ENCODE measurements at places on chromosomes 4 and X. TPM values are rescaled to one million over a fixed set of nuclear protein-coding genes. Genes with fewer than 3 reads are reported as not detected.

Gene COL25A1
- 0.59 TPM for total RNA-seq

Gene CENPVL2
- total RNA-seq, result not detected

Gene MAGEA11
- not detected for total RNA-seq

Gene GAGE2A
- total RNA-seq, result not detected

Gene FGFBP1
- total RNA-seq, result 0.94 TPM

Gene ARMCX6
- total RNA-seq, result 18.9 TPM

Gene WDR17
- 0.63 TPM for total RNA-seq

Gene CACNA1F
- total RNA-seq, result 0.11 TPM

Gene REELD1
- total RNA-seq, result 0.71 TPM

Gene SERPINA7
- total RNA-seq, result not detected

Gene CWH43
- total RNA-seq, result not detected

Gene COX7B
- total RNA-seq, result 1,439 TPM

Gene ADAMTS3
- total RNA-seq, result 1.2 TPM

Gene RHOXF2
- total RNA-seq, result not detected

Gene GIMD1
- total RNA-seq, result not detected

Gene TIMM17B
- 56.5 TPM for total RNA-seq

Gene AKAP4
- not detected for total RNA-seq

Gene TMPRSS11F
- total RNA-seq, result not detected

Gene FGG
- total RNA-seq, result not detected

DNA sequence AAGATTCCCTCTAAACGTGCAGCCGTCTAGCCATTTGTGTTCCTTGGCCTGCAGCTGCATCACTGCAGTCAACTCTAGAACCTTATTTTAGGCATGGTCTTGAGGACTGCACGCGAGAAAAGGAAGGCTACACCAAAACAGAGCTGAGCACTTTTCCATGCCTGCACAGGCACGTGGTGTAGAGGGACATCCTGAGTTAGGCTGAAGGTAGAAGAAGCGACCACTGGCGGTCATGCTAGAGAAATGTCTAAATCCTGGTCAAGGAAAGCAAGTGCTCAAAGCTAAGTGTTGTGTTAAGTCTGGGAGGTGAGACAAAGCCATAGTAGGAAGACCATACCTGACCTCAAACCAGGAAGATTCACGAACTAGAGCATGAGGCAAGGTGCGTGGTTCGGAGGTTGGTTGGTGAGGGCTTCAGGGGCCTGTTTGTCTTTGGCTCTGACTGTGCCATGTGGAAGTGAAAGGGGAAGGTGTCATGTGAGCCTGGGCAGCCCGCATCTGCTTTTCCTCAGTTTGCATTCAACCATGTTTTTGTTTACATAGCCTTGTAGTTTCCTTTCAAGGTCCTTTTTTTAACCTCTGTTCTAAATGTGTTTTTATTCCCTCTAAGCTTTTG lies 203.8 kb downstream of the AASDH start:
- DNase-seq, result no peak

DNA sequence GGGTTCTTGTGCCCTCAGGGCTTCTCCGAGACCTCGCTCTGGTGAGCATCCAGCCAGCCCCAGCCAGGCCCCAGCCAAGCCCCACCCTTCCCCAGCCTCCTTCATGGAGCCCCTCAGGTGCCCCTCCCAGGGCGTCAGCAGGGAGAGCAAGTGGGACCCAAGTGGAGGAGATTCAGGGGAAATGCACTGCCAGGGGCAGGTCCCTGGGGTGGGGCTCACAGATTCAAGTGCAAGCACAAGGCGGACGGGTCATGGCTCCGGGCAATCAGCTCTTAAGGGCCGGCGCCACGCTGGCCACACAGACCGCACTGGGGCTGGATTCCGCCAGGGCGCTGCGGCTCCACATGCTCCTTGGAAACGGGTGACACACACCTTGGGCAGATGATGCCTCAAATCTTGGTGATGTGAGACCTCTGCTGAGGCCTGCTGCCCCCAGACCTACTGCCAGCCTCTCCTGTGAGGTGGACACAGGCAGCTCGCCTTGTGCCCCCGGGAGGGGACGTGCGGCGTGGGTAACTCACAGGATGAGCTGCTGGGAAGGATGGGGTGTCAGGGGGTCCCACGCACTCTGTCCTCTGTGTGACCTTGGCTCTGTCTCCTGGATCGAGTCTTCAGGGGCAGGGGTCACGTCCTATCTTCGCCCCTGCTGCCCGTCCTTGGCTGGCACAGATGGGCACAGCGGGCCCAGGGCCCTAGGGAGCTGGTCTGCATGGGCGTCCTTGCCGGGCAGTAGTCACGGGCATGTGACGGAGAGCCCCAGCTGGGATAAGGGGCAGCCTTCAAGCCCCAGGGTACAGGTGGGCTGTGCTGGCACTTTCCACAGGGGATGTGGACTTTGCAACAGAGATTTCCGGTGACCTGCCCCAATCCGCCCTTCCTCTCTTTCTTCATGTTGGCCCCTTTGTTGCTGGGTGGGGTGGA lies 17.1 kb downstream of the NAT8L start:
- no peak for DNase-seq

GRCh38 chr4:175542786-175543185 lies 269.3 kb downstream of the GPM6A start:
- no peak for DNase-seq

GRCh38 chr4:5098176-5098575 lies 46.9 kb downstream of the STK32B start:
- no peak for DNase-seq

DNA sequence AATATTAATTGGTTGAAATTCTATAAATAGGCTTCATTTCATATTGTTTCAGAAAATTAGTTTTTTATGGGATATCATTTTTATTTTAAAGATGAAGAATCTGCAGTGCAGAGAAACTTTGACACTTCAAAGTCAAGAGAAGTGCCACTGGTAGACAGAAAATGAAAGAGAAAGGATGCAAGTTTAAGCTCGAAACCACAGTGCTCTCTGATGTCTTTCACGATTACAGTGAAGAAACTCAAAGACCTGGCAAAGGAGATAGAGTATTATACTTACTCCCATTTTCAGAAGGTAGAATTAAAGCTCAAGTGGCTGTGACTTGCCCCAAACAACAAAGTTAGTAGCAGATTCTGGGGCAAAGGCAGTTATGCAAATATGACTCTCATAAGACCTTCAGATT lies 745.4 kb downstream of the TECRL start:
- DNase-seq, result no peak

- no peak for DNase-seq
Measured at GRCh38 chr4:53676402-53676871, 85.2 kb upstream of the LNX1 start.

- DNase-seq, result no peak
Measured at GRCh38 chrX:28321286-28321685, 266.0 kb upstream of the IL1RAPL1 start.

- DNase-seq, result no peak
Measured at GRCh38 chr4:150123087-150123486, 44.8 kb downstream of the DCLK2 start.

GRCh38 chrX:9746148-9746888 lies 19.3 kb downstream of the GPR143 start:
- DNase-seq, result no peak

DNA sequence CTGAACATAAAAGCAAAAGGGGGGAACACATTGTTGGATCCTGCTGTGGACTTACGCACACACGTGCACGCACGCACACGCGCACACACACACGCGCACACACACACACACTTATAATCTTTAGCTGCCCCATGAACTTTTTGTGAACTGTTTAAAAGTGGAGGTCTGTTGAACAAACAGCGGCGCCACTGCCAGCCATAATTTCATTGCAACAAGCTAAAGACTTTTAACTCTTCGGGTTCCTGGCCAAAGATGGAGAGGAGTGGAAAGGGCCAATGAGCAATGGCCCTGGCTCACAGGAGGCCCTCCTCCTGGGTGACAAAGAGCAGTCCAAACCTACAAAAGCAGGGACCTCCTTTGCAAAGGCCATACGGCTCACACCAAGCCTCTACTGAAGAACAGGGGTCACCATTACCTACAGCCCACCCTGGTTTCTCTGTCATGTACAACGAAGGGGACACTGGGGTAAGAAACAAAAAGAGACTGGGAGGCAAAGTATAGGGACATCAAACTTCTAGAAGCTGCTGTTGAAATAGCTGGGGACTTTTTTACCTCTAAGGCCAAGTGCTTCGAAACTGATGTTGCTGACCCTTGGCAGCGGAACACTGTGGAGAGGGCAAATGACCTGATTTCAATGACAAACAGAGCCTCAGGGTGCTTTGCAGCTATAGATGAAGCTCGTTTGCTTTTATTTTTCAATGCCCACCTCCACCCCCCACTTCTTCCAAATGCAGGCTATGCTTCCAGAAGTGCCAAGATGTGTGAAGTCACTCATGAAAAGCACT lies 16.7 kb downstream of the BCOR start:
- DNase-seq, result no peak

GRCh38 chrX:123860983-123861382 lies 1.1 kb downstream of the XIAP start:
- DNase-seq, result no peak

- DNase-seq, result no peak
Measured at GRCh38 chr4:110156442-110156841, 42.0 kb downstream of the ELOVL6 start.

GRCh38 chr4:135385830-135386581 lies 1184.4 kb upstream of the PABPC4L start:
- no peak for DNase-seq

DNA sequence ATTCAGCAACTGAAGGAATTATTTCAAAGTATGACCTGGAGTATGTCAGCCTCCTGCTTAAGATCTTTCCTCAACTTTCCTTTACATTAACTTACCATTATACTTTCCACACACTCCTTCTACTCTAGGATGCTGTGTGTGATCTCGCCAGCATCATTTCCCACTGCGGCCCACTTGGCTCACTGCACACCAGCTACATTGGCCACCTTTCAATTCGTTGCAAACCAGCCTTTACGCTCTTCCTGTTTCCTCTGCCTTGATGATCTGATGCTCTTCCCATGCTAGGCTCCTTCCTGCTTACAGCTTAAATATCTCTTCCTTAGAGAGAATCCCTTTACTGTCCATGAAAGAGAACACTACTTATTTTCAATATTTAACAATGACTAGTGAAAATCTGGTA lies 95.1 kb downstream of the GPM6A start:
- DNase-seq, result no peak

DNA sequence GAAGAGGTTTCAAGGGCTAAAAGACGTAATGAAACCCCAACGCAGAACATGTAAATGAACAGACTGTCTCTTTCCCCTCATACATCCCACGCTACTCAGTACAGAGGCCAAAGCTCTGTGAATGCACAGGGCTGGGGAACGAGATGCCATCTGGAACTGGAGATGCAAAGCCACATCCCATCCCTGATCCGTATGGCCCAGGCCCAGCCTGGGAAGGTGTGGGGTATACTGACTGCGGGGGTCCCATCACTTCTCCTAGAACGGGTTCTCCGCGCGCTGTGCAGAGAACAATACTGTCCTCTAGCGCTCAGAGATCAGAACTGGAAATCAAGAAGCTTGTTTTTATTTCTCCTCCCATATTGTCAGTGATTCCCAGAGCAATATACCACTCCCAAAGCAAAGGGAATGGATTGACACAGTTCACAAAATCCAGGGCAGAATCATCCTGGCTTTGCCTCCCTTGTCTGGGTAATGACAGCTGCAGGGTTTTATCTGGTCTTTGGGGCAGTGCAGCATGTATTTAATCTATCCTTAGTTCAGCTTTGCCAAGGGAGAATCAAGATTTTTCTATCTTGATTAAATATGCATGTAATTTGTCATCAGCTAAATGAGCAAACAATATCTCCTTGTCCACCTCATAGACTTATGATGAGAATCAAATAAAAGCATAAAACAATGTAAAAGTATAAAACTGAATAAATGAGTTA lies 47.3 kb upstream of the TLR3 start:
- DNase-seq, result no peak

DNA sequence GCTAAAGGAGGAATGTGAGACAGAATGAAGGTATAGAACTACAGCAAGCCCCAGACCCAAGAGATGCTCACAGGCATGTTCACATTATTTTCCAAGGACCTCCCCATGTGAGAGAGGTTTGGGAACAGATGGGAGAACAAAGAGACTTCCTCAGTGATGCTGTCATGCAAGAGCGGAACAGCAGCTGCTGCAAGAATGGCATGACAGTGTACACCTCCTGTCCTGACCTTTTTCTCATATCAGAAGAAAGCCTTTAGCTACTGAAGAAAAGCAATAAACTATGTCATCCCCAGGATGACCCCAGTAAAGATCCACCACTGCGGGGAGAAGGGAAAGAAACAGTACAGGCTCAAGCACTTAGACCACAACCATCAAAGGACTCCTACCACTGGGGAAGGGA lies 7.2 kb downstream of the PRDM5 start:
- no peak for DNase-seq

GRCh38 chr4:164734484-164734883 lies 19.4 kb upstream of the SMIM31 start:
- no peak for DNase-seq

DNA sequence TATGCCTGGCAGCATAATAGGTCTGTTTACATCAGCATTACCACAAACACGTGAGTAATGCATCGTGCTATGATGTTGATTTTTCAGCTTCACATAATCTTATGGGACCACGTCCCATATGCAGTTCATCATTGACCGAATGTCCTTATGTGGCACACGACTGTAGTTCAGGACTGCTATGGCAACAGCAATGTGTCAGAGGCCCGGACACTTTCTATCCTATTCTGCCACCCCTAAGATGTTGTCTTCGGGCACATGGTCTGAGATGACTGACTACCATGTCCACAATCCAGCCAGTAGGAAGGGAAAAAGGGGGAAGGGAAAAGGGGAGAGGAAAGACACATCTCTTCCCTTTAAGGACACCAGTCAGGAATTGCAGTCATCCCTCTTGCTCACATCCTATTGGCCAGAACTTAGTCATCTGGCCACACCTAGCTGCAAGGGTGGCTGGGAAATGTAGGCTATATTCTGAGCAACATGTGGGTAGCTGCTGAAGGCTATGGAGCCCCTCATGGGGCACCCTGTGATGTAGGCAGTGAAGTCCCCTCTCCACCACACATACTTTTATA lies 196.0 kb upstream of the RBPJ start:
- no peak for DNase-seq

- no peak for DNase-seq
Measured at GRCh38 chr4:75831856-75832405, 70.3 kb downstream of the PPEF2 start.

GRCh38 chr4:162101337-162101736 lies 62.5 kb downstream of the FSTL5 start:
- DNase-seq, result no peak

DNA sequence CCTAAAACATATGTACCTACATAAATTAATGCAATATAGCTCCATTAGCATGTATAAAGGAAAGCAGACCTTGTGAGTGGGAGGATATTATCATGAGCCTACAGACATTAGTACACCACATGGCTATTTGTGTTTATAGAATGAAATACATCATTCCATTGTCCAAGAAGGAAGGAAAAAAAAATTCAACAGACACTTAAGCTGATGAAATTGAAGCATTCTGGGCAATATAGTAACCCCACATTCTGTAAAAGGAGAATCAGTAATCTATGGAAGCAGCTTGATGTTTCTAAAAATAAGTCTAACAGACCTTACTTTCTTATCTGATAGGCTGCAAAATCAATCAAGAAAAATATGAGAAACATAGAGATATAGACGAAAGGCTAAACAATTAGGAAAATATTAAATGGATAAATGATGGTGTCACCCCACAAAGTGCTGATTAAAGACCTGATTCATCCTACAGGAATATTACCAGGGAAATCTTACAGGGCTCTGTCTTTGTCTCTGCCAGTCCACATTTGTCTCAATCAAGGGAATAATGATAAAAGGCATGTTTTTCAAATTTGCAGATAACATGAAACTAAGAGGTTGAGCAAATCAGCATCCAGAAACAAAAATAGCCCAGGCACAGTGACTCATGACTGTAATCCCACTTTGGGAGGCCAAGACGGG lies 76.8 kb downstream of the COMMD8 start:
- DNase-seq, result no peak

- no peak for DNase-seq
Measured at GRCh38 chr4:138111462-138112000, 130.6 kb downstream of the SLC7A11 start.

Data from right atrium auricular region (tissue), 2 donors.